ENCODE measurements at places on chromosomes 4 and X.

DNA sequence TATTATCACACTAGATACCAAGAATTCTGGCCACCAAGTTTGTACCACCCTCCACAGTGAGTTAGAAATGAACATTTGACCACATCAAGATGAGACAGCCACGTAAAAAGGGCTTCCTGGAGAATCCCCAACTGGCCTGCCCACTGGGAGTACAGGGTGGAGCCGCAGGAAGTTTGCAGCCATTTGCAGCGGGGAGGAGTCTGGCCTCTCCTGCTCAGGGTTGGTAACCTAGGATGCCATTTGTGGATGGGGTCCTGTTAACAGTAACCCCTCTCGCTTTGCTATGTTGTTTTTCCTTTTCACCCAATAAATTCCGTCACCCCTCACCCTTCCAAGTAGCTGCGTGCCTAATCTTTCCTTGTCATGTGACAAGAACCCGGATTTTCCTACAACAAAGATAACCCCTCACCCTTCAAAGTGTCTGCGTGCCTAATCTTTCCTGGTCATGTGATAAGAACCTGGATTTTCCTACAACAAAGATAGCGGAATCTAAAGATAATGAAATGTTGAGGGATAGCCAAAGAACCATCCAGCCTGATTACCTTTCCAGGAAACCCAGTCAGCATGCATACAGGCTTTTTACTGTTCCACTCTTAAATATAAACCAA lies 245.4 kb downstream of the NAF1 start:
- no peak for DNase-seq

DNA sequence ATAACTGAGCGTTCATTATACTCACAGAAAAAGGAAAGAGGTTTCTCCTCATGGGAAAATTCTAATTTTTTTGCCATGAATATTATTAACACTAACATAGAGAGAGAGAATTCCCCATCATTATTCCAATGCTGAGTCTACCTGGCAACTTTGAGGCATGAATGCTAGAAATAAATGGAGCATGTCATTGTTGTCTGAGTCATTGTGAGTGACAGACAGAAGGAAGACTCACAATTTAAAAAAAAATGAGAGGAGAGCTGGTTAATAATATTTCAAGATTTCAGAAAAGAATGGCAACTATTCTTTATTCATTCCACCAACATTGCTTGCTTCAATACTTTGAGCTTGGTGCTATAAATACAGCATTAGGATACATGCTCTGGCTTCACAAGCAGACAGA lies 170.4 kb upstream of the HS3ST1 start:
- no peak for DNase-seq

DNA sequence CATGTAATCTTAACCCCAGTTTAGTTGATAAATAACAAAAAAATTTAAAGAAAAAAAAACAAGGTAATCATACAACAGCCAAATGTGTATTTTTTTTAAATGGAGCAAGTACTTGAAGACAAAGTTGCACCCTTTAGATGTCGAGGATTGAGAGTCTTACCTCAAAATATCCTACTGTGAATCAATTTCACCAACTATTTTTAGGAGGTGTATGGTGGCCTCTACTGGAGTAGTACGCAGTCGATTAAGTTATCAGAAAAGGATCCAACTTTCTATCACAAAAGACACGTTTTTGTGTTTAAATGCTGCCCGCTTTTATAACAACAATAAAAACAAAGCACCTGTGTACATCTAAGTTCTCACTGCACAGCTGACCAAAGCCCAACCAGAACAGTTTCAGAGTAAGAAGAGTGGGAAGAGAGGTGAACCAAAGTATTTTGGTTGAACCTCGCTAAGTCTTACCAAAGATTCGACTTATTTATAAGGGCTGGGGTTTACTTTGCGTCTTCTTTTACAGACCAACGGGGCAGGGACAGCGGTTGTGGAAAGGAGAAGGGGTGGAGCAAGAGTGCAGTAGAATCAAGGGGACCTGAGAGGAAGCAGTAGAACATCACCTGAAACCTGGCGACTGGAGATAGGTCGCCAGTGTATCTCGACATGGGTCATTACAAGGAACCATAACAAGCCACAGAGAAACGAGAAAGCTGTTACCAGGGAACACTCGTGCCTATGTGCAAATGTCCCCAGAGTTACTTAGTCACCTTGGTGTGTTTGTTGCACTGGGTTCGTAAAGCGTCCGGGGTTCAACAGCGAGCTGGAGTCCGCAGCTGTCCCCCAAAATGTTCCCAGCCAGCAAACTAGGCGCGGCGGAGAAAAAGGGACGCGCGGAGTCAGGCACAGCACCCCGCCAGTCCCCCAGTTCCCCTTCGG lies 1.1 kb downstream of the RPS6KA6 start:
- DNase-seq, result peak; percentile 47

DNA sequence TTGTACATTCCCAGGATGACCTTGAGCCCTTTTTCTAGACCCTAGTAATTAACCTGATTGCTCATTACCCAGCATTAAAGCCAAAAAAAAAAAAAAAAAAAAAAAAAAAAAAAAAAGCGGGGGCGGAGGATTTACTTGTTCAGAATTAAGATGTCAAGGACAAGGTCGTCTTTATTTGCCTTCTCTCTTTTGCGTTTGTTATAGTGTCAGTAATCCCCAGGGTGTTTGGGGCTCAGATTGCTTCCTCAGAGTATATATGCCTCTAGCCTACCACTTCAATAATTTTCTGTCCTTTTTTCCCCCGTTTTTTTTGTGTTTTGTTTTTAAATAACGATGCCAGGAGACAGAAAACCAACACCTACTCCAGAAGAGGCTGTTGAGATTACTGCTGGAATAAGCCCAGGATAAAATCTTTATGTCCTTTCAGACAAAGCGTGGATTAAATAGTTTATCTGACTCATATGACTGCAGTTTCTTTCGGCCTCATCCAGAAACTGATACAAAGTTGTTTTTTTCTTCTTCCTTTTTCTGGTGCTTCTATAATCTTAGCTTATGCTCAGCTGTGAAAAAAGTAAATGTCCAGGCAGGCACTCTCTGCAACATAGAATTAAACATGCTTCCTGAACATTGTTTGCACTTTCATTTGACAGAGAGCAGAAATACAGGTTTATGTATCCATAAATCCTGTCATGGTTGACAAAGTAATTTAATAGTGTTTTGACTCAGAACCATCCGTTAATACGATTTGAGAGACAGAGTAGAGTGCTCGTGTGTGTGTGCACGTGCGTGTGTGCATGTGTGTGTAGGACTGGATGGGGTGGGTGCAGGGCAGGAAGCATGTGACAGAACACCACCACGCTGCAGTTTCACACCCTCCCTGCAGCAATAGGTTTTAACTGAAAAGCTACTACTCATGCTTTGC lies 138.6 kb downstream of the AFF1 start:
- peak; percentile 76 for DNase-seq

DNA sequence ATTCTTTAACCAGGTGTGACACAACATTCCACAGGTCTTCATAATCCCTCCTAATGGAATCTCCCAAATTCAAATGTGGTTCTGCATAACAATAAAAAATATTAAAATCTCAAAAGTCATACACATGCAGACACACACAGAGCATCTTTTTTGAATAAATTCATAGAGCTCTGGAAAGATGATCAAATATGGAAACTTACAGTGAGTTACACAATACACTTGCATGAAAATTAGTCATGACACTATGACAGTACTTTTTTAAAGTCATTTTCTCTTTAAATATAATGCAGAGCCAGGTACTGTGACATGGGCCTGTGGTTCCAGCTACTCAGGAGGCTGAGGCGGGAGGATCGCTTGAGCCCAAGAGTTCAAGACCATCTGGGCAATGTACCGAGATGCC lies 38.9 kb downstream of the DDX60L start:
- no peak for DNase-seq

DNA sequence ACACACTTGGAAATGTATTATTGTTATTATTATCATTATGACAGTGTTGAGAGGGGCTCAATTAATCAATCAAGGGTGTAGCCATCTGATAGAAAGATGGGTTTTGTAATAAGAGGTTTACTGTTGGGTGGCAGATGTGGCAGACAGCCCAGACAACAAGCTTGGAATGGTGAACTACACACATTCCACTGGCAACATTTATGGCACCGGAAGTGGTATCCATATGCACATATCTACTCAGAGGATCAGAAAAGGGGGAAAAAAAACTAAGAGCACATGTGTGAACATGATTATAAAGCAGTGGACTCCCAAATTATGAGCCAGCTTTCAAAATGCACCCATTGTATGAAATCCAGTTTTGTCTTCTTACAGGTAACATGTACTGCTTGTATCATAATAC lies 125.9 kb upstream of the ARX start:
- no peak for DNase-seq

GRCh38 chr4:108556166-108556565 lies 64.2 kb upstream of the RPL34 start:
- DNase-seq, result no peak

GRCh38 chr4:67436742-67437141 lies 108.6 kb downstream of the CENPC start:
- DNase-seq, result no peak

- no peak for DNase-seq
Measured at GRCh38 chr4:3741217-3742011, 24.8 kb upstream of the ADRA2C start.

GRCh38 chrX:2500091-2500802 lies 529 bp downstream of the DHRSX start:
- DNase-seq, result peak; percentile 28

DNA sequence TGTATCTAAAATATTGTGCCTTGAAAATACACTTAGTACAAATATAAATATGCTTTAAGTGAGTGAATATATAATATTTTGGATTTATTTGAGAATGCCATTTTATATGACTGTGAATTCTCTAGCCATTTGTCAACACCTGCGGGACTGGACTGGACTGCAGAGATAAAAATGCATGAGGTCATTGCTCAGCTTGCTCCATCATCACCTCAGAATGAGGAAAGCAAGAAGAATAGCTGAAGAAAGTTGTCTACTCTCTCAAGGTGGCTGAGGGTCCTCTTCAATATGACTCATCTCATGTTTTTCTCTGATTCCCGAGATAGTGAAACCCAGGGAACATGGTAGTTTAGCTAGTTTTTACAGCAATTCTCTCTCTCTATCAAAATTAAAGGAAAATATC lies 732.5 kb upstream of the AGA start:
- DNase-seq, result no peak

DNA sequence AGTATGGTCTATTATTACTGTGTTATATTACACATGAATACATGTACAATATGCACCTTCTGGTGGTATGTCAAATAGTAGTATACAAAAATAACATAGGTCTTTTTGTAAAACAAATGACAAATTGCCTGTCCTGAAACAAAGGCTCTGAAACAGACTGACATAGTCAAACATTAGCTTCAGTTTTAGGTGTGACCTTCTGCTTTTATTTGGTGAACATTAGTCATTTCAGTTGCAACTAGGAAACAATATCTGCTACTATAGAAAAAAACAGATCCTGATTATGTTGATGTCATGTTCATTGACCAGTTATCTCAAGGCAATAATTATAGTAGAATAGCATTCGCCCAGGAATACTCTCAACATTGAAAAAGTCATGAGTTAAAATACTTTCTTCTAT lies 123.0 kb downstream of the CHRNA9 start:
- no peak for DNase-seq

DNA sequence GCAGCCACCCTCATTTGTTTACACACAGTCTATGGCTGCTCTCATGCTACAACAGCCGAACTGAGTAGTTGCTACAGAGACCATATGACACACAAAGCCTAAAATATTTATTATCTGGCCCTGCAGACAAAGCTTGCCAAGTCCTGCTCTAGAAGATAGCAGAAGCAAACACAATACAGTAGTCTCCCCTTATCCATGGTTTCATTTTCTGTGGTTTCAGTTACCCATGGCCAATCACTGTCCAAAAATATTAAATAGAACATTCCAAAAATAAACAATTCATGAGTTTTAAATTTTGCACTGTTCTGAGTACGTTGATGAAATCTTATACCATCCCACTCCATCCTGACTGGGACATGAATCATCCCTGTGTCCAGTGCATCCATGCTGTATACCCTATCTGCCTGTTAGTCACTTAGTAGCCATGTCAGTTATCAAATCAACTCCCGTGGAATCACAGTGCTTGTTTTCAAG lies 40.2 kb upstream of the ZNF81 start:
- DNase-seq, result no peak

DNA sequence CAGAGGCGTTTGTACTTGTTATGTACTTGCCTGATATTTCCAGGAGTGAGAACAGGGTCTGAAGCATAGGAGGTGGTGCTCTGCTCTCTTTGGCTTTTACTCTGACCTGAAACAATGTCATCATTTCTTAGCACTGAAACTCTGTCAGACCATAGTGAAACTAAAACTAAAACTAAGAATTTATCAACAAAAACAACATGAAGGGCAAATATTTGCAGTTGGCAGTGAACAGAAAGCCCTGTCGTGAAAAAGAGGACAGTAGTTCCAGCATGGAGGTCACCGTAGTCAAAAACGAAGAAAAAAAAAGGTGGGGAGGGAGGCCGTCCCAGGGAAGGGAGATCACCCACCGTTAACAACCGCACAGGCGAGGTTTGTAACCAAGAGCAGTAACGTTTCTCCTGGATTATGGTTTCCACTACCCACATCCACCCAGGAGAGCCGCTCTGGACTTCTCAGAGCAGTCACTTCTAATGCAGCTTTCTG lies 97.5 kb downstream of the ANK2 start:
- DNase-seq, result no peak

- DNase-seq, result no peak
Measured at GRCh38 chrX:125089761-125090445, 229.8 kb upstream of the TEX13C start.

DNA sequence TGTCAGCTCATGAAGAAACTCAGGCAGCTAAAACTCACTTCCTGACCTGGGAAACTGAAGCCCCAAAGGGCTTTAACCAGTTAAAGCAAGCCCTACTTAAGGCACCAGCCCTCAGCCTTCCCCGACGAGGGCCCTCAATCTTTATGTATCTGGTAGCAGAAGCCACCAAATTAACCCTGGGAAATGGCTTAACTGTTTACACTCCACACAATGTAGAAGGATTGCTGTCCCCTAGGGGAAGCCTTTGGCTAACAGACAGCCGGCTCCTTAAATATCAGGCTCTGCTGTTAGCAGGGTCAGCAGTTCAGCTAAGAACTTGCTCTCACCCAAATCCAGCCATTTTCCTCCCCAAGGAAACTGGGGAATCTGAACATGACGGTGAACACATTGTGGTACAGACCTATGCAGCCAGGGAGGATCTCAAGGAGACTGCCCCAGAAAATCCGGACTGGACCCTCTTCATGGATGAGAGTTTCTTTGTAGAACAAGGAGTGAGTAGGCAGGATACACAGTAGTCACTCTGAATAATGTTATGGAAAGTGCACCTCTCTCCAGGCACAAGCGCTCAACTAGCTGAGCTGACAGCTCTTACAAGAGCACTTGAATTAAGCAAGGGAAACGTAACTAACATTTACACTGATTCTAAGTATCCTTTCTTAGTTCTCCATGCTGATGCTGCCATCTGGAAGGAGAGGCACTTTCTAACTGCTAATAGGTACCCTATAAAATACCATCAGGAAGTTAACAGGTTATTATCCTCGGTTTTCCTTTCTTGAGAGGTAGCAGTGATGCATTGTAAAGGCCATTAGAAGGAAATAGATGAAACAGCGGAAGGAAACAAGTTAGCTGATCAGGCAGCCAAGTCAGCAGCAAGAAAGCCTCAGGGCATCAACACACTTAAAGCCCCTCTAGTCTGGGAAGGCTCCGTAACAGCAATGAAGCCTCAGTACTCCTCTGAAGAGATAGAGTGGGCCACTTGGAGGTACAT lies 9.6 kb upstream of the NAF1 start:
- no peak for DNase-seq

GRCh38 chr4:155119006-155119405 lies 89.4 kb upstream of the NPY2R start:
- no peak for DNase-seq

- no peak for DNase-seq
Measured at GRCh38 chr4:20983763-20984575, 283.7 kb downstream of the PACRGL start.

Measured in NAMALWA (cell line).